Activated CD4-positive, alpha-beta T cell treated with anti-CD3 and anti-CD28 coated beads, Interleukin-2, Interleukin-4, amounts not matched to agents 100 ng/mL and 50 ng/mL, durations not matched to agents 16 hours and 8 hours (primary cell): ENCODE measurements at places on chromosomes 7 and 10.

DNA sequence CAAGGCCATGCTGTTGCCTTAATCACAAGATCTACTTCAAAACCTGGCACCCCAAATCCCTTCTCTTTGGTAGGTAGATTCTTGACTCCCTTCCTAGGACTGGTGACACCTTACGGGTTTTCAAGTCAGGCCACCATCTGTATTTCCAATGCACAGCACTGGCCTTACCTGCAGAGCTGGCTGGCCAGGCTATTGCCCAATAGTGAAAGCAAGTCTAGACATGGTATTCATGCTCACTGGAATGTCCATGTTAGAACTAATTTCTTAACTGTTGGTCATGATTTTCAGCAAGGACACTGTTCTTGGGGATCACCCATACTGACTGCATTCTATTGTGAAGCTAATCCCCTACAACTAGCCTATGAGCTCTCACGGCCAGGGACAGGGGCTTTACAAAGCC is 313.1 kb upstream of the RNF32 start:
- no peak for DNase-seq

DNA sequence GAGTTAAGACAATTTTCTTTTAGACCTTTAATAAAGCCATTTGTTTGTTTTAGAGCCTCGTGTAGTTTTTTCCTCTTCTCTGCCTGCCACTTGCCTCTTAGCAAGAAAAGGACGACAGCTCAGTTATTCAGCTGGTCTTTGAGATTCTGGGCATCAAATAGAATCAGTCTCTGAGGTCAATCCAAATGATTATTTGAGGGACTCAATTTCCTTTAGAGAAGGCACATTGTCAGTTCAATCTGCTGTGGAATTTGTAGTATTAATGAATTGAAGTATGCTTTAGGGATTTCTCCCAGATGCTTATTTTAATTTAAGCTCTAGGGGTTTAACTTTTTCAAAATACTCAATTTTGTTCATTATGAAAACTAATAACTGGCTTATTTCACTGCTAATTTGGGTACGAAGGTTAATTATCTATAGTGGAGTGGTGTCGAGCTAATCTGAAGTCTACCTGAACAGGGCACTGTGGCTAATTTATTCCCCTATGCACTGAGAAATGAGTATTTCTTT is 841.2 kb upstream of the AUTS2 start:
- DNase-seq: no peak

DNA sequence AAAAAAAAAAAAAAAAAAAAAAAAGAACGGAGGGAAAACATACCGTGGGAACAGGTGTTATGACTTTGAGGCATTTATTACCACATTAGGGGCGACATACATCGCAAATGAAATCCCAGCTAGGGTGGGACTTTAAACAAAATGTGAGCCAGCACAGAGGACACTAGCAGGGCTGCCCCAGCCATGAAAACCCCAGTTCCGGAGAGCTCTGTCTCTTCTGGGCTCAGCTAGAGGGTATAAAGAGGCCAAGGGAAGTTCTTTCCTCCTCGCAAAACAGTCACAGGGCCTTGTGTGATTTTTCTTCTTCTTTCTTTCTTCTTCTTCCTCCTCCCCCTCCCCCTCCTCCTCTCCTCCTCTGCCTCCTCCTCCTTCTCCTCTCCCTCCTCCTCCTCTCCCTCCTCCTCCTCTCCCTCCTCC is 59.9 kb upstream of the ECHDC3 start:
- no peak for DNase-seq

DNA sequence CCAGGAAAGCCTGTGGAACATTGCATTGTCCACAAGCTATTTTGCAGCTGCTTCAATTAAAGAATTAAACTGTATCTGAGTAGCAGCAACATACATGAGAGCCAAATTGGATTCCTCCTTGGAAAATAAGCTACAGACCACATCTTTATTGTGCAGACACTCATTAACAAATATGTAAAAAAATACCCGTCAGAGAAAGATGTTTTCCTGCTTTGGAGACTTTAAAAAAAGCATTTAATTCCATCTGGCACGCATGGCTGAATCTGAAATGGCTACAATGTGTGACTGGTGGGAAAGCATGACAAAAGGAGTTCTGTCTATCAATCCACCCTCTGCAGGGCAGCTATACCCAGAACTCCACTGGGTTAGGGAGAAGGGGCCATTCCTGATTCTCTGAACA is 73.1 kb upstream of the HPS1 start:
- no peak for DNase-seq

GRCh38 chr7:85054306-85054705 is 132.6 kb downstream of the SEMA3D start:
- no peak for DNase-seq

- DNase-seq: no peak
Measured at GRCh38 chr7:44974549-44974948, 4.3 kb downstream of the MYO1G start.

GRCh38 chr7:138854115-138854645 is 56.2 kb upstream of the ATP6V0A4 start:
- DNase-seq: no peak

DNA sequence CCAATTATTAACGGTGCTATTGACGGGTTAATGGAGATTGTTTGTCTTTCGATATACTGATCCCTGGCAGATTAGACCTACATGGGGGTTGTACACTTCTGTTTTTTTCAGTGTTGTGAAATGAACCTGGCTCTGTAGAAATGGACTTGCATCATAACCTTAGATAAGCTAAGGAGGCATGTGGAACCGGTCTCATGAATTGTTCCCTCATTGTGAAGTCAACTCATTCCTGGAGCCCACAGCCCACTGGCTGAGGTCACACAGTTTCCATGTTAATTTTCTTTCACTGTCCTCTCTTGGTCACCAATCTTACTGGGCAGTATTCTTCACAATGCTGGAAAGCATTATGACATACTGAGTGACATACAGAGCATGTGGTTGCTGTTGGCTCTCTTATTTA is 202.8 kb downstream of the BMPER start:
- DNase-seq: no peak

DNA sequence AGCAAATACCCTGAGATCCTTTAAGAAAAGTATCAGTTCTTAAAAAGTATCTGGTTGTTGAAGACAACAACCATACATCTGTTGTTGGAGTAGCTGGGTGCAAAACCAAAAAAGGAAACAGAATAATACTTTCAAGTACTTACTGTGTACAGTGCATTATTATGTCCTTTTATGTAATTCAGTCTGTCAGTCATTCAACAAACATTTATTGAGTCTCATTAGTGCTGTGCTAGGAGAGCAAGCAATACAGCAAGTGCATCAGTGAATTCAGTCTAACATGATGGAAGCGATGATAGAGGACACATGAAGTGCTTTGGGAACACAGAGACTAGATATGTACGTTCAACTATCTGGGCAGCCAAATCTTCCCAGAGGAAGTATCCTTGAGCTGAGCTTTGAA is 37.4 kb upstream of the KIF5B start:
- no peak for DNase-seq

DNA sequence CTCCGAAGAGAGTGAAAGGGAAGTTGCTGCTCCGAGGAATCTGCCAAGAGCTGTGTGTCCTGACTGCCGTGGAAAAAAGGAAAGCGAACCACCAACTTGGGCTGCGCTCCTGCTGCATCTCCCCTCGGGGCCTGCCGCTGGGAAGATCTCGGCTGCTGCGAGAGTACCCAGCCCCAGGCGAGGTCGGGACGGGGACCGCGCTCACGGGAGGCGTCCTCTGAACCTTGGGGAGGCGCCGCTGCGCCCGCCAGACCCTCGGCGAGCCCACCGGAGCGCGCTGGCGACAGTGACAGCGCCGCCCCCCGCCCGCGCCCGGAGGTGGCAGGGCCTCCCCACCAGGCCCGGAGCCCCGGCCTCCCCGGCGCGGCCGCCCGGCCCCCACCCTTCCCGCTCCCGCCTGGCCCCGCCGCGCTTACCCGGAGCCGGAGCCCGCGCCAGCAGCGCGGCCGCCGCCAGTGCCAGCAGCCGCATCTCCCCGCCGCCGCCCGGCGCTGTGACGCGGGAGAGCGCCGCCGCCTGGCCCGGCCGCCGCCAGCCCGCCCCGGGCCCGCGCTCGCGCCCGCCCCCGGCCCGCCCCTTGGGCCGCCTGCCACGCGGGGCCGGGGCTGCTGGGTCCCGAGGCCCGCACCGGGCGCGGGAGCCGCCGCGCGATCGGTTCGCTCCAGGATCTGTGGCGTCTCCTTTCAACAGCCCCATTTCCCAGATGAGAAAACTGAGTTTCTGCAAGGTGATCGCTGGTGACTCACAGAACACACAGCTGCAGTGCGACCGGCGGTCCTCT is at the start of gene VSTM4:
Gene VSTM4, minus strand, starts transcription at position 508 of the 781 bp plus-strand sequence. Its CDS starts 37 bp downstream, at position 471.
- no peak for DNase-seq

DNA sequence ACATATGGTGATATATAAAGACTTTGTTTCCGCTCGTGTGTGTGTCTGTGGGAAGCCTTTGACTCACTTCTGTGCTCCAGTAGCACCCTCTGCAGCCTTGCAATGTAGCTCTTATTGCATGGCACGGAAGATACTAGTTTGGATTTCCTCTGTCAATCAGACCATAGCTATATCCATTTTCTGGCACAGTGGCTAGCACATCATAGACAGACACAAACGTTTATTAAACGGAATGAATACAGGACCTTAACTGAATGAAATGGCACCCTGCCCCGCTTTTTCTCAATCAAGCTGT is 124.0 kb upstream of the PTPN20 start:
- peak; percentile 73 for DNase-seq

DNA sequence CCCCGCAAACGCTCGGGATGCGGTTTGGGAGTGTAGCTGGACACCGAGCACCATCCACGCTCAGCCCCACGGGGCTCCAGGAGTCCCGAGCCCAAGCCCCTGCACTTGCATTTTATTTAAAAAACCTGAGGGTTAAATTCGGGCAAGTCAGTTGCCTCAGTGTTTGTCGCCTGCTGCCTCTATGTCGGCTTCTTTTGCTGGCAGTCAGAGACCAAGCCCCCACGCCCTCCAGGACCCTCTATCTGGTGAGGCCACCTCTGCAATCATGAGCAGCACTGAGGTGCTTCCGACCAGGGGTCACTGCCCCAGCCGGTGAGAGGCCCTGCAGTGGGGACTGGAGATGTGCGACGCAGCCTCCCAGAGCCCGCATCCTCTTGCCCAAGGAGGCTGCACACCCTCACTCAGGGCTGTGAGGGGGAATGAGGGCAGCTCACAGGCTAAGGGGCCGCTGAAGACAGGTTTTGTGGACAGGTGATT is 13.3 kb upstream of the ZNF273 start:
- no peak for DNase-seq

- no peak for DNase-seq
Measured at GRCh38 chr7:146116521-146117222, at the start of gene CNTNAP2. TSS of gene CNTNAP2 (plus strand) at chr7:146116801. CDS start at chr7:146116877, 76 bp downstream.

- peak; percentile 63 for DNase-seq
Measured at GRCh38 chr10:49280001-49280408, 19.0 kb upstream of the C10orf71 start.

DNA sequence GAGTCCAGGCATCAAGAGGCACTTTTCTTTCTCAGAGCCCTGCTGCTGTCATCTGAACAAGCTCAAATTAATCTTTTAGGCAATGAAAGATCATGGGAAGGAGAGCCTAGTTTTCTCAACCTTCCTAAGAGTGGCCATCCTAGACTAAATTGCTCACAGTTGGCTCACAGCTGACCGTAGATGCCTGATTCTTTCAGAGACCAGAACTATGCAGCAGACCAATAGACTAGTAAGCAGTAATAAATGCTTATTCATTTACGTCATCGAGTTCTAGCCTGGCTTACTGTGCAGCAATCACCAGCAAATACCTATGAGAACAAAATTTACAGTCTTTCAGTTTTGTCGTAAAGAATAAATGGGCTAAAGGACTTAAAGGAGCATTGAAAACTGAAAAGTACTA is 602.9 kb upstream of the GHITM start:
- DNase-seq: no peak

DNA sequence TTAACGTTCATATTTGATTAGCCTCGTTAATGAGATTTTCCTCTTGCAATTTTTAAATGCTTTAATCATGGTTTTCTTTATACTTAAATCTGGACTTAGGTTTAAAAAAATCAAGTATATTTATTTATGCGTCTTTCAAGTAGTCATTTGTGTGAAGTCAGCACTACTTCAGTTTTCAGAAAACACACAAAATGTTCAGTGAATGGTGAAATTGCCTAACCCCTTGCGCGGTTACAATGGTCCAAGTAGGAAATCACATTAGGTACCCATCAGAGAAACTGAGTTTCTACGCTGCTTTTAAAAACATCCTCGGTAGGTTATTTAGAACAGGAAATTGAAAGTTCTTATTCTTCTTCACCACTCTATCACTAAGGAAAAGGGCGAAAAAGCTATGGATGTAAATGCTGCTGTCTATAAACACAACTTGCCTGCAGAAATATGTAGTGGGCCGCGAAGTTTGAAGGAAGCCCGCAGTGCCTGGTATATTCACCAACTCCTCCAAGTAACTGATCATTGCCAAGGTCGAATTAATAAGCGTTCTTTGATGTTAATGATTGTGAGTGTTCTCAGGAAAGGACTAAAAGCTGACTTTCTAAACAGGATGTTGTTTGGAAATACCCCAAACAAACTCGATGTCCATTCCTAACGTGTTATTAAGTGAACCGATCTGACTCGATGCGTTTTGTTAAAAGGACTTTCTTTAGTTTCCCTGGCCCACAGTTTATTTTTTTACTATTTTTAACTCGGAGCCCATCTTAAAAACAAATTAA is 1.0 kb downstream of the SYPL1 start:
- DNase-seq: no peak

- no peak for DNase-seq
Measured at GRCh38 chr10:68084469-68084868, 9.4 kb upstream of the HERC4 start.

GRCh38 chr7:34104992-34105391 is 199.7 kb downstream of the BMPER start:
- DNase-seq: no peak
